Stimulated activated CD8-positive, alpha-beta memory T cell treated with anti-CD3 and anti-CD28 coated beads, Interleukin-7, amount 100 ng/mL, for 1 hour (primary cell): ENCODE measurements at places on chromosomes 1 and 21.

DNA sequence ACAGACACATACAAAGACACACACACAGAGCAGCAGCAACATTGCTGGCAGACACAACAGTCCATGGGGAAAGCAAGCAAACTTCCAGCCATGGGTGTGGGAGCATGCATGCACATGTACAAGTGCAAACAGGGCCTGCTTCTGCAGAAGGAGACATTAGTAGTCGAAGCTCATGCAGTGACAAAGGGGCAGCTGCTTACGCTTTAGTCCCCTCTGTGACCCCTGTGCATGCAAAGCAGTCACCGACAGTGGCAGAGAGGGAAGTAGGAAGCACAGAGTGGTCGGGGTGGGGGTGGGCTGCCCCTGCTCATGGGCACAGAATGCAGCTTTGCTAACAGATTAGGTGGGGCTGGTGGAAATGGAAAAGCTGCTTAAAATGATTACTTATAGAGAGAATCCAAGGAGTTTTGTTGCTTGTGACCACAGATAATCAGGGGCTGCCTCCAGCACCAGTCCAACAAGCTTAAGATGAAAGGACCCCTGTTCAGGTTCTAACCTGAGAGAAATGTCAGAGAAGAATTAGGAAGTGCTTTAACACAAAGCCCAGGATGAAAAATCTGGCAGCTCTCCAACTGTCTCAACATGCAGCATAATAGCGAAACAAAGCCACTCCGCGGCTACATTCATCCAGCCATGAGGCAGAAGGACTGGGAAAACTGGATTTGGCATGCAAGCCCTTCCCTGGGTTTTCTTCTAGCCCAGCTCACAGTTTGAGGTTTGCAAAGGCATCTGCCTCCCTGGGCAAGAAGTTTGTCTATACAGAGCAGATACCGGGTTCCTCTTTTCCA, 378.9 kb downstream of the KCNH1 start:
- no peak for DNase-seq

- DNase-seq: no peak
Observed at GRCh38 chr1:91759076-91759475, 126.9 kb downstream of the TGFBR3 start.

GRCh38 chr1:90724926-90725656, 8.0 kb upstream of the BARHL2 start:
- no peak for DNase-seq

DNA sequence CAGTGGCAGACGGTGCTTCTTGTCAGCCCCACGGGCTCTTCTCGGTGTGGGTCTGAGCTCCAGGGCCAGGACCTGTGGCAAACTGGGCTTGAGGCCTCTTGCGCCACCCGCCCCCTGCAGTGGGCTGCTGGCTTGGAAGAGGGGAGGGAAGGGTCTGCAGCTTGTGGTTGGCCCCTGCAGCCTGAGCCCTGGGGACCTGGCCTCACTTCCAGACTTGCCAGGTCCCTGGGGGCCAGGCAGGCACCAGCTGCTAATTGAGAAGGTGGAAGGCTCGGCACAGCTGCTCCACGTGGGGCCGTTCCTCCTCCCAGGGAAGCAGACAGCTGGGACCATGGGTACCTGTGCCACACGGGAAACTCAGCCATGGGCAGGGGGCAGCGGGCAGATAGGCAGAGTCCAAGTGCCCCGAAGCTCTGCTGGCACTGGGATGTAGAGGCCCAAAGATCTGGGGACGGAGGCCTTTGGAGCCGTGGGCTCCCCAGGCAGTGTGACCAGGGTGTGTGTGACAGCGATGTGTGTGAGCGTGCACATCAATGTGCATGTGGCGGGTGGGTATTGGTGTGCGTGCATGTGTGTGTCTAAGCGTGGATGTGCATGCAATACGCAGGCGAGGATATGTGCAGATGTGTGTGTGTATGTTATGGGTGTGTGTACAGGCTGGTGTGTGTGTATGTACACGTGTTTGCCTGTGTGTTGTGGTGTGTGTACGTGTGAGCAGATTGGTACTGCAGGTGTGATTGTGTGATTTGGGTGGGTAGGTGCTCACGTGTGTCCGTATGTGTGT, 39.3 kb downstream of the TP73 start:
- no peak for DNase-seq

GRCh38 chr1:223700388-223700918, 11.9 kb upstream of the CAPN2 start:
- DNase-seq: no peak

GRCh38 chr1:205317311-205317917, 4.1 kb downstream of the NUAK2 start:
- no peak for DNase-seq

DNA sequence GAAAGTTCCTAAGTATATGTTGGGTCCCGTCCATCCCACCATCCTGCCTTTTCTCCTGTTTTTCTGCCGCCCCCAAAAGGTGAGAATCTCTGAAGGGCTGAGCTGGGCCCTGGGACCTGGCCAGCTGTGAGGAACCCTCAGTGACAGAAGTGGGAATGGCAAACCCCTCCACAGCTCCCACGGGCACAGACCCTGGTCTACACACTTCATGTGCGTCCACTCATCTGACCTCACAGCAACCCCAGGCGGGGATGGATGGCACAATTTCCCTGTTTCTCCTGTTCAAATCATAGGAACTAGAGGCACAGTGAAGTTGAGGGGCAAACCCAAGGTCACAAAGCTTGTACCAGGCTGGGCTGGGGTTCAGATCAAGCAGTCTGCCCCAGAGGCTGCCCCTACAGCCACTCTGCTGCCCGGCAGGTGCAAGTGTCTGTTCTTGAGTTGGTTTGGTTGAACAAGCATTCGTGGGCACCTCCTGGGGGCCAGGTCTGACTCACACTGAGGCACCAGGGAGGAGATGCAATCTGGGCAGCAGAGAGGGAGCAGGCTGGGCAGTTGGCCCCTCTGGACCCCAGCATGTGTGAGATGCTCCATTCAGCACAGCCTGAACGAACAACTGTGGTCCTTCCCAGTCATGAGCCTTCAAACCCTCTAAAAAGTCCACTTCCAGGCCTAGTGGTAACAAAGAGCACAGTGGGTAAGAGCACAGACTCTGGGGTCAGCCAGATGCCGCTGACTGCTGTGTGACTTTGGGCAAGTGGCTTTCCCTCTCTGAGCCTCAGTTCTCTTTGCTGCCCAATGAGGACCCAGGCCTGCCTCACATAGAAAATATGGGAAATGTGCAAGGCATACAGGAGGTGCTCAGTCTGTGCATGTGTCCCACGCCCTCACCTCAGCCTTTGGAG, 4.0 kb downstream of the EDN2 start:
- no peak for DNase-seq

- no peak for DNase-seq
Observed at GRCh38 chr1:229237320-229237719, 33.6 kb upstream of the RAB4A start.

DNA sequence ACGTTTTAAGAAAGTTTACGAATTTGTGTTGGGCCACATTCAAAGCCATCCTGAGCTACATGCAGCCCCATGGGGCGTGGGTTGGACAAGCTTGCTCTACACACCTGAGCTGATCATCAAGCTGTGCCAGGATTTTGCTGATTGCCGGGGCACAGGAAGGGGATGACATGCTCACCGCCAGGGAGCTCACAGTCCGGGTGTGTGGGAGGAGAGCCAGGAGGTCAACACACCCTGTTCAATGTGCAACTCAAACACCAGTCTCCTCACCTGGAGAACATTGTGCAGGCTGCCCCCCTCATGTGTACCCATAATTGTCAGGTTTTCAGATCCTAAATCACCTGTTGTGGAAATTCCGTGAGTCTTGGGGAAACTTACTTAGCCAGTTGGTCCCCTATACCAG, 969 bp downstream of the CYP4A11 start:
- no peak for DNase-seq

GRCh38 chr1:30111431-30111830, 612.0 kb downstream of the MATN1 start:
- no peak for DNase-seq

DNA sequence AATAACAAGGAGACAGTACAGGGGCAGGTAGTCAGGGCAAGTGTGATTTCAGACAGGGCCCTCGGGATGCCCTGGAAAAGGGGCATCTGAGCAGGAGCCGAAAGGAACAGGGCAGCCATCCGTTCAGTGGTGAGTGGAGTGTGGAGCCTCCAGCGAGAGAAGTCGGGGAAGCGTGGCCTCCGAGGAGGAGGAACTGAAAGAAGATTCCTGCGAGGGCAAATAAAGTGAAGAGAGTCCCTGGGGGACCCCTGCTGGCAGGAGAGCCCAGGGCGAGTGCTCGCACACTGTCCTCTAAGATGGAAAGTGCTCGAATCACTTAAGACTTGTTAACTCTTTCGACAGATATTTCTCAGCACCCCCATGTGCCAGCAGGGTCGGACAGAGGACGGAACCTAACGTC, 3.5 kb upstream of the UTS2 start:
- no peak for DNase-seq

GRCh38 chr1:21457654-21458053, 17.7 kb downstream of the NBPF3 start:
- DNase-seq: no peak

DNA sequence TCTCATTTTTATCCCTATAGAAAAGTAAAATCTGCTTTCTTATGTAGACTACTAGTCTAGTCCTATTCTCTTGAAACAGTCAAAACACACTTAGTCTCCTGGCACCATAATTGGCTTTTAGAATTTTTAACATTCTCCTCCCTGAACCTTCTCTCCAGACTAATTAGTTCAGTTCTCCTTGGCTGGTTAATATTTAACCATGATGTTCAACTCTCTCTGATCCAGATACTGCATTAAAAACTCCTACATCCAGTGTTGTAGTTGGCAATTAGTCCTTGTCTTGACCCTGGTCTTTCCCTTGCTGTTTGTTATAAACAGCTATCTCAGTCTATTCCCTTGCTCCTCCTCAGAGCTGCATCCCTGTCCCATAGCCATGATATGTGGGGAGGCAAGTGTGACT, 422.9 kb upstream of the BEND5 start:
- no peak for DNase-seq

GRCh38 chr21:39694750-39695149, 50.2 kb upstream of the IGSF5 start:
- DNase-seq: no peak

- no peak for DNase-seq
Observed at GRCh38 chr1:93980320-93981273, 71.4 kb upstream of the GCLM start.

DNA sequence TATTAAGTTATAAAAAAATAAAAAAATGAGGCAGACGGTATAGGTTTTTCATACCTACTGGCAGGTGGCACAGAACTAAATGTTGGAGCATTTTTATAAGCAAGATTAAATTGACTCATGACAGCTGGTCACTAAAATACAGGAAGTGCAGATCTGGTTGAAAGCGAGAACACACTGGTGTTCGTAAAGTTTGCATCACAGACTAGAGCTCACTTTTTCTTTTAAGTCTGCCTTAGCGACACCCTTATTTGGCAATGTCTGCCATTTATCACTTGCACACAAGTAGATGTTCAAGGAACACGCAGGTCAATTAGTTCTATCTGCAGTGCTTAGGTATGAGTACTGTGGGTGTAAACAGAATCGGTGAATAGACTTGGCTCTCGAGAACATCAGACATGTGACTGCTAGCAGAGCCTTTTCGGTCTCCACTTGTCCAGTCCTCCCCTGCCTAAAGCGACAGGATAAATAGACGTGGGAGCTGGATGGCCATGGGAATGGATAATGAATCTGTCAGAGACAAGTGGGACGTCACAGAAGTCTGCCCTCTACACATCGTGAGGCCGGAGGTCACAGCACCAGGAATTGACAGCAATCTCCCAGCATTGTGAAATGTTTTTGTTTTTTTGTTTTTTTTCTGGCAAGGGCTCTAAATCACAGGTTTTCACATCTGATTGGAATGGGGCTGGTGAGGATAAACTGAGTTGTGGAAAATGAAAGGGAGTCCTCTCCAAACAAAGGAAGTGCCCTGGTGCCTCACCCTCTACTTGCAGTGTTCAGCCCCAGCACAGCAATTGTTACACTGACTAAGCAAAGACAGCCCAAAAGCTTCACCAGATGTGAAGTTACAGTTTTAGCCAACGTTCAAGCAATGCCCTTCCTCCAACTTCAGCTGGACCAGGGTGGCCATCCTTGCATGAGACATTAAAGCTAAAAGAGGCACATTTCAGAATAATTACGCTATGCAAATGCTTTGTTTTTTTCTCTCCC, 248.9 kb downstream of the NTNG1 start:
- DNase-seq: no peak

- DNase-seq: no peak
Observed at GRCh38 chr1:171563675-171564074, 58.4 kb upstream of the MYOCOS start.
